Right hindlimb (tissue), 1 donor: ENCODE measurements at places on chromosomes 2 and 18.
A peak's percentile ranks its signal among the peaks of the same experiment; 100 is the strongest.

DNA sequence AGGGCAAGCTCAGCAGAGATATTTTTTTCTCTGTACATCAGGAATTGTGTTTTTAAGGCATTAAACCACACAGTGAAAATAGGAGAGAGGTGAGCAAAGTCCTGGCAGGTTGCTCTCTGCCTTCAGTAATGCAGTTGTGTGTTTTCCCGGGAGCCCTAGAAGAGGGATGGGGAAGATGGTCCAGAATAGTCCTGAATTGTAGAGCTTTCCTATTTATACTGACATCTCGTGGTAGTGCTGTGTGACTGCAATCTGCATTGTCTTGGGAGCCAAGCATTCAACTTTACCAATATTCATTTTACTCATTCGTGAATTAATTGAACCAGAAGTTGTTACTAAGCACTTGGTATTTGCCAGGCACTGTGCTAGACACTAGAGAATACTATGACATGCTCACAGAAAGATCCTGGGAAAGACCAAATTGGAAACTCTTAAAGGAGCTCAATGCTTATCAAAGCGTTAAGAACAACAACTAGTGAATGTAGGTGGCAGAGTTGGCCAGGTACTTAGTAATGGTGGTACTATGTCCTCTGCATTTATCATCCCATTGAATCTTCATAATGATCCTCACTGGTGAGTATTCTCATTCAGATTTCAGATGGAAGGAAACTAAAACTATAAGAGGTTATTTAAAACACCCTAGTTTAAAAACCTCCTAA lies 214.6 kb downstream of the TRIB2 start:
- DNase-seq = peak; percentile 49

DNA sequence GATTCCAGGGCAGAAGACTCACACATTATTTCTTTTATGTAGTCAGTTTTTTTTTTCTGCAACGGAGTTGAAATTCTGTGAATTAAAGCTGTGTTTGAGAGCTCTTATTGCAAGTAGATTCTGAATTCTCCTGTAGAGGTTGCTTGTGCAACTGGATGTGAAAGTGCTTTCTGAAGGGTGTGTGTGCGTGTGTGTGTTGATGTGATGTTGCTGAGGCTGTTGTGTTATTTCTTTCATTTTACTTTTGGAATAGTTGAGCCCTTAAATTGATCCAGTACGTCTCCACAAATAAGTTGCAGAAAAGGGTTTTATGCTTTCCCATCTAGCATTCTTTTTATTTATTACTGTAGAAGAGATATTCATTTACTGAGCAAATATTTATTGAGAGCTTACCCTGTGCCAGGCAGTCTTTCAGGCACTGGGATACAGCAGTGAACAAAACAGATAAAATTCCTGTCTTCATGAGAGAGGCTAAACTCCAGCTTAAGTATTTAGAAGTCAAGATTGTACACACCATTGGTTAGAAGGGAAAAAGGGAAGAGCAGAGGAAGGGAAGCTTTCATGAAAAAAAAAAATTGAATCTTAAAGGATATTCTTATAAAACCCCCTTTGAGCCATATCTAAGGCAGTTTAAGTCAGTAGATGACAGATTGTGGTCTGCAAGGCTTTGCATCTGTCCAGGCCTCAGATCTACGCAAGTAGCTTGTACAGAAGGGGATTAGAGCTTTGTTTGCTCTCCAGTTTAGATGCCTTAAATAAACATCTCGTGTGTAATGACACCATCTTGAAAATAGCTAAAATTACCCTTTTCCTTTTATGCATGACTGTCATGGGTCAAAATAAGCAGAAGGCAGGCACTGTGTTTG lies 58.2 kb downstream of the MYO1B start:
- DNase-seq = no peak

- peak; percentile 68 for DNase-seq
Measured at GRCh38 chr2:41791523-41791922, 256.3 kb upstream of the PKDCC start.

DNA sequence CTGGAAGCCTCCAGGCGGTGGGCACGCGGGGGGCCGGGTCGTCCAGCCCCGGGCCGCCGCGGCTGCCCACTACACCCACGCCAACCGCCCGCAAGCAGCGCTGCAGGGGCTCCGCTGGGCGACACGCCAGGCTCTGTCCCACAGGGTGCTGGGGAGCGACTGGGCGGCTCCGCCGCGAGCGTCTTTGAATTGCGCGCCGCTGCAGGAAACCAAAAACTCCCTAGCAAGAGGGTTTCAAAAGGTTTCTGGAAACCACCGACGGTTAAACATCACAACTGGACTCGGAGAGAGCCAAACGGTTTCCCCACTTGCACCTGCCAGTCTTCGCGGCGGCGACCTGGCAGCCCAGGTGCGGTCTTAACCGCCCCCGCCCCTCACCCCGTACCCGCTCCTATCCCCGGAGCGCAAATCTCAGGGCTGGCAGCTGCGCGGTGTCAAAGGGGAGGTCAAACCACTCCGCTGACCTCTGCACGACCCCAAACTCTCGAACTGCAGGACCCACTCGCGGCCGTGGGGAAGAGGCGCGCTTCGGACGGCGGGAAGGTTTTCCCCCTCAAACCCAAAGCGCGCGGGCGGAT lies 1.0 kb downstream of the CXCR4 start:
- peak; percentile 41 for DNase-seq

GRCh38 chr2:70767079-70767698 lies 811 bp downstream of the ADD2 start:
- DNase-seq = no peak

- DNase-seq = no peak
Measured at GRCh38 chr2:148627224-148627623, 17.3 kb upstream of the EPC2 start.

- DNase-seq = no peak
Measured at GRCh38 chr2:62724886-62725711, 19.6 kb downstream of the EHBP1 start.

- DNase-seq = peak; percentile 62
Measured at GRCh38 chr2:10079266-10079869, 843 bp downstream of the CYS1 start.

- DNase-seq = no peak
Measured at GRCh38 chr2:215929602-215930335, 83.6 kb downstream of the MREG start.

GRCh38 chr2:209305746-209306196 lies 118.1 kb upstream of the MAP2 start:
- DNase-seq = peak; percentile 30

DNA sequence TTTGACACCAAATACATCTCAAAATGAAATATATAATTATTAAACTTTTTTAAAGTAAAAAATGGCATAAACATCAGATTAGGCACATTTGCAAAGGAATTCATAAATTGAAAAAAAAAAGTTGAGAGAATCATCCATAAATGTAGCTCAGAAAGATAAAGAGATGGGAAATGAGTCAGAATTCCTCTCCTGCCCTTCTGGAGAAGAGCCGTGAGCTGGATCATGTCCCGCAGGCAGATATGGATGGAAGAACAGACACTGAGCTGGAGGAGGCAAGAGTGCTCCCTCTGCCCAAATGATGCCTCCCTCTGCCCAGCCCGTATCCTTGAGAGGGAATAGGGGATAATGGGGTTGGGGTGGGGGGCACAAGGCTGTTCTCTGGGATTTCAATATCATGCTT lies 190.9 kb downstream of the TFCP2L1 start:
- no peak for DNase-seq

- DNase-seq = no peak
Measured at GRCh38 chr2:10286216-10287037, 16.3 kb upstream of the HPCAL1 start.

- no peak for DNase-seq
Measured at GRCh38 chr2:29322011-29322410, 206.8 kb downstream of the CLIP4 start.

GRCh38 chr2:40043191-40043590 lies 264.1 kb upstream of the THUMPD2 start:
- no peak for DNase-seq

- DNase-seq = no peak
Measured at GRCh38 chr18:29191263-29191662, 1014.3 kb upstream of the CDH2 start.

DNA sequence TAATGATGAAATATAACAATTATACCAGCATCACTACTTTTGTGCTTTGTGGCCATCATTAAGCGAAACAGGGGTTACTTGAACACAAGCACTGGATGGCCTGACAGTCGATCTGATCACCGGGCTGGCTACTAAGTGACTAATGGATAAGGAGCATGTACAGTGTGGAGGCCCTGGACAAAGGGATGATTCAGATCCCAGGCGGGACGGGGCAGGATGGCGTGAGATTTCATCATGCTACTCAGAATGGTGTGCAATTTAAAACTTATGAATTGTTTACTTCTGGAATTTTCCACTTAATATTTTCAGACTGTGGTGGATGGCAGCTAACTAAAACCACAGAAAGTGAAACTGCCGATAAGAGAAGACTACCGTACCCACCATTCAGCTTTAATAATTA lies 7.0 kb upstream of the CLIP4 start:
- DNase-seq = no peak

GRCh38 chr2:48207851-48208250 lies 301.6 kb upstream of the FBXO11 start:
- no peak for DNase-seq

GRCh38 chr18:61093965-61094364 lies 239.3 kb upstream of the CDH20 start:
- no peak for DNase-seq

DNA sequence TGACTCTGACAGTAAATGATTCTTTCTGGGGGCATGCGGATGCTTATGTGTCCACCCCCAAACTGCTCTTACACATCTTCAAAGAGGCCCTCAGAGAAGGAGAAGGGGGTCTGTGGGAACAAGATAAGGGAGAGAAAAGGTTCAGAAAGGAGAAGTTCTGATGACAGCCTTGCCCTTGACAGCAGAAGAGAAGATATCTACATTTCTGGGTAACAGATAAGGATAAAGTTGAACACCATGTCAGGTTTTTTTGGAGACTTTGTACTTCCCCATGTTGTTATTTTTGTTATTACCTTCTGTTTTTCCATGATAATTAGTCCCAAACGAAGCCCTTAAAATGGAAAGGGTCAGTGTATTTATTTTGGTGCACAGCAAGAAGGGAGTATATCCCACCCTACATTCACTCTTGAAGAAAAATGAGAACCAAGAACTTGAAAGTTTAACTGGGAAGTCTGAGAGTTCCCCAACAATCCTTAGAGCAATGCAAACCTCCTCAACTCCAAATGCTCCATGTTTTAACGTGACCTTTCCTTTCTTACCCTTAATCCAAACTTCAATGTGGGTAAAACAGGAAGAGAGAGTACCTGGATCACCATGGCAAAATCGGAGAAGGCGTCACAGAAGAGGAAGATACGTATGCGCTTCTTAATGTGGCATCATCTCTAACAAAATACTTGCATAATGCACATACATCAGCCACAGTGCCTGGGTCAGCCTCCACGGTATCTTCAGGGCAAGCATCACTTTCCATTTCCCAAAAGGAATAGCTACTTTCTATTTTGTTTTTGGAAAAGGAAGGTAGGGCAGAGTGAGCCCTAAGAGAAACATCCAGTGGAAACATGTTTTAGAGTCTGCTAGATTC lies 264.6 kb upstream of the STON1 start:
- DNase-seq = no peak

GRCh38 chr2:230713331-230714135 lies 891 bp downstream of the CAB39 start:
- DNase-seq = peak; percentile 46

DNA sequence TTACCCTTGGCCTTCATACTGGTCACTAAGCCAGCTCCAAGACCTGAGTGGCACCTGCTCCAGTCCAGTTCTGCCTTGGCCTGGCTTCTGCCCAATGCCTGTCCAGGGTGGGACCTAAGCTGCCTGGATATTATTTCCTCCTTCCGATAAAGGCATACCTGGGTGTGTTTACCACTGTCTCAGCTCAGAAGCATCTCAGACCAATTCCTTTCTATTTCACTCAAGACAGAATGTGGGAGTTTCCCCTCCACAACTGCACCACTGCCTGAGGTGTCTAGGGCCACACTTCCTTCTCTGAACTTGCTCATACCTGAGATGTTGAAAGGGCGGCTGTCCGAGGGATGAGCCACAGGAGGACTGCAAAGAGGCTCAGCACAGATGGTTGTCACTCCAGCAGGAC lies 18.4 kb upstream of the CAB39 start:
- DNase-seq = no peak

DNA sequence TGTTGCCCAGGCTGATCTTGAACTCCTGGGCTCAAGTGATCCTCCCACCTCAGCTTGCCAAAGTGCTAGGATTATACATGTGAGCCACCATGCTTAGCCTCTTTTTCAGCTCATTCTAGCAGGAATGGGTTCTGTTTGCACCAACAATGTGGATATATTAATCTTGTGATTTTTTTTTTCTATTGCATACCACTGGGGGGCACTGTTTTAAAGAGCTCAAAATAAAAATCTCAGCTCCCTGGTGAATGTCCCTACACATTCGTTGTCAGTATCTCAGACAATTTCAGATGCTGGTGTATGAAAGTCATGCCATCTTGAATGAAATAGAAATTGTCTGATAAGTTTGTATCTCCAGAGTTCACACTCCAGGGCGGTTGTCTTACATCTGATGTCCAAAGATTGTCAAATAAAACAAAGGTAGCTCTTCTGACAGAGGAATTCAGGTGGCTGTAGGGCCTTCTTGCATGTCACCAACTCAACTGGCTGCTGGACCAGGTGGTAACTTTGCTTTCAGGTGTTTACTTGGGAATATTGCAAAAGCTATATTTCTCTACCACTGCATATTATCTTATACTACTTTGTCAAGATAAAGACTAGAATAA lies 3.1 kb upstream of the MATN3 start:
- DNase-seq = no peak

DNA sequence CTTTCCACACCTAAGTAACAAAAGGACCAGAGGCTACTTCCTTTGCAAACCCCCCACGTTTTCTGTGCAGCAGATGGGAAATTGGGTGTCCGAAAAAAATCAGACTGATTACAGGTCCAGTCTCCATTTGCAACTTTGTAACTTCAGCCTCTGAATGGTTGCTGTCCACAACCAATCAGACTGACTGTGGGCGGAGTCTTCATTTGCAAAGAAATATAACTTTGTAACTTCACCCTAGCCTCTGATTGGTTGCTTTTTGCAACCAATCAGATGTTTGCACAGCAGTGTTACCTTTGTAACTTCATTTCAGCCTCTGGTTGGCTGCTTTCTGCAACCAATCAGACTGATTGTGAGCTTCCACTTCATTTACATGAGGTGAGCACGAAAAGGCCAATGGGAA lies 27.8 kb upstream of the CACNB4 start:
- no peak for DNase-seq

DNA sequence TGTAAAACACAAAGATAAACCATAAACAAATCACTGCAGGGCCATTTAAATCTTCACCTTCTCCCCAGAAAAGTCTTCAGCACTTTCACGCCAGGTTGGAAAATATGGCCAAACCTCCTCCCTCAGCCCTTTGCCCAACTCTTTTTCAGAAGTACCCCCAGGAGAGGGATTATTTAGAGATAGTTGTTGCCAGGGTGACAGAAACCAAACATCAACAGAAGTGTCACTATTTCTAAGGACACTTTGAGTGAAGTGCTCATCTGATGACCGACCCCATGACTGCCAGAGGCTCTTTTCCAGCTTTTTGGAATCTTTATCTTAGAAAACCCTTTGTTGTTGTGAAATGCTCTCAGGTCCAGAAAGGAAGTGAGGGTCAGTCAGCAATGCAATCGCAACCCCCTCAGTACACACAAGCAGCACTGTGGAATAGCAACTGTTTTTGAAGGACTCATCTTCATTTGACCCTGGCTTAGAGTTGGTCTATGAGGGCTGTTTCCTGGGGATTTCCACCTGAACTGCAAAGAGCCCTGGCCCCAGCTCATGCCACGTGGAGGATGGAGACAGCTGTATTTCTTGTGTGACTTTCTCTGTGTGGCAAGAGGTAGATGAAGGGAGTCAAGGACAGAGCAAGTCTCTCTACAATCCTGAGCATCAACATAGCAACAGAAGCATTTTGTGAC lies 114.0 kb upstream of the STON1 start:
- DNase-seq = no peak
